ENCODE measurements at places on chromosomes 16 and 17.
A peak's percentile ranks its signal among the peaks of the same experiment; 100 is the strongest.

DNA sequence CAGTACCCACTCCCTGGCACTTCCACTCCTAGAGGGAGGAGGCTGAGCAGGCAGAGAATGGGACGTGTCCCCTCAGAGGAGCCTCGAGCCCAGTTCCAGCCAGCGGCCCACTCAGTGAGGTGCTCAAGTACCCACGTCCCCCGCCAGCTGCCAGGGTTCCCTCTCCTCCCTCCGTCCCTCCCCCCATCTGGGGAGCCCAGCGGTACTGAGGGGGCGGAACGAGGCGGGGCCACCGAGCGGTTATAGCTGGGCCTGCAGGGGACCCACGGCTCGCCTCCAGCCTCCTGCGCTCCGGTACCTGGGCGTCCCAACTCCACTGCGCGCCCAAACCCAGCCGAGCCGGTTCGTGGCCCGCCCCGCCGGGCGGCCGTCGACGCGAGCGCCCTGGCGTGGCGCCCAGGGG lies at the start of gene NPW:
NPW (plus strand) TSS at position 268 of the 403 bp plus-strand sequence.
- peak; percentile 50 for DNase-seq

GRCh38 chr17:67194134-67194533 lies 50.9 kb downstream of the HELZ start:
- no peak for DNase-seq

- DNase-seq = no peak
Measured at GRCh38 chr16:59886021-59886420, 1151.9 kb upstream of the GOT2 start.

GRCh38 chr17:81039096-81039495 lies 4.1 kb downstream of the BAIAP2 start:
- DNase-seq = no peak

GRCh38 chr17:72388765-72389473 lies 268.1 kb downstream of the SOX9 start:
- DNase-seq = no peak

DNA sequence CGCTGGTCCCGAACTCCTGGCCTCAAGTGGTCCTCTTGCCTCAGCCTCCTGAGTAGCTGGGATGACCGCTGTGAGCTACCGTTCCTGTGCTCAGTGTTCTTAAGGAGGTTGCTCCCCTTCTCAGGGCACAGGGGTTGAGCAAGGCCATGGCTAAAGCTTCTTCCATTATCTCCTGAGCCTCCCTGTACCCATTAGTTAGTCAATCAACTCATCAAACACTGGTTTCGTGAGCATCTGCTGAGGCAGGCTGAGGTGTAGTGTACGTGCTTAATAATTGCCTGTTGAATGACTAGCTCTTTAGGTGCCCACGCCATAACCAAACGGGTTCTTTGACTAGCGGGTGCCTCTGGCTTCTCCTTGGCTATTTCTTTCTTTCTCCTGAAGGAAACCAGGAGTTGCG lies 11.7 kb downstream of the SGCA start:
- no peak for DNase-seq

DNA sequence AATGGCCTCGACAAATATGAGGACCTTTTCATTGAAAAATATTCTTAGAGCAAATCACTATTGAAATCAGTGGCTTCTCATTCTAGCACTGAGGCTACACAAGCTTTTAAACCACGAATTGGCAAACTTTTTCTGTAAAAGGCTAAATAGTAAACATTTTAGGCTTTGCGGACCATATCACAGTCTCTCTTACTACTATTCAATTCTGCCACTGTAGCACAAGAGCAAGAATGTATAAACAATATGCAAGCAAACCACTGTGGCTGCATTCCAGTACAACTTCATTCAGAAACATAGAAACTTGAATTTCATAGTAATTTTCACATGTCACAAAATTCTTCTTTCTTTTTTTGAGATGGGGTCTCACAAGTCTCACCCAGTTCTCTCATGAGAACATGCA lies 49.1 kb downstream of the PHLPP2 start:
- no peak for DNase-seq

DNA sequence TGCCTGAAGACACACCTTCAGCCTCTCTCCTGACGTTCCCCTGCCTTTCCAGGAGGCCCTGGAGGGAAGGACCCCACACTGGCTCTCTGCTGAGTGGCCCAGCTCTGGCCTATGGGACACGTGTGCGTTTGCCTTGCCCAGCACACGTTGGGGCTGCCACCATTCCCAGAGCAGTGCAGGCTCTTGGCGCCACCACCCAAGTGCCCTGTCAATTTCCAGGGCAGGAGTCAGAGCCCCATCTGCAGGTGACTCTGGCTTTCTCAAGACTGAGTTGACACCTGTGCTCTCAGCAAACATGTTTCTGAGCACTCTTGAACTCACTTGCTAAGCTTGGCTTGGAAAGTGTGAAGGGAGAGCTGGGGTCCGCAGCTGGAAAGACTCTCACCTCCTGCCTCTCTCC lies 4.7 kb upstream of the IRF8 start:
- peak; percentile 20 for DNase-seq

DNA sequence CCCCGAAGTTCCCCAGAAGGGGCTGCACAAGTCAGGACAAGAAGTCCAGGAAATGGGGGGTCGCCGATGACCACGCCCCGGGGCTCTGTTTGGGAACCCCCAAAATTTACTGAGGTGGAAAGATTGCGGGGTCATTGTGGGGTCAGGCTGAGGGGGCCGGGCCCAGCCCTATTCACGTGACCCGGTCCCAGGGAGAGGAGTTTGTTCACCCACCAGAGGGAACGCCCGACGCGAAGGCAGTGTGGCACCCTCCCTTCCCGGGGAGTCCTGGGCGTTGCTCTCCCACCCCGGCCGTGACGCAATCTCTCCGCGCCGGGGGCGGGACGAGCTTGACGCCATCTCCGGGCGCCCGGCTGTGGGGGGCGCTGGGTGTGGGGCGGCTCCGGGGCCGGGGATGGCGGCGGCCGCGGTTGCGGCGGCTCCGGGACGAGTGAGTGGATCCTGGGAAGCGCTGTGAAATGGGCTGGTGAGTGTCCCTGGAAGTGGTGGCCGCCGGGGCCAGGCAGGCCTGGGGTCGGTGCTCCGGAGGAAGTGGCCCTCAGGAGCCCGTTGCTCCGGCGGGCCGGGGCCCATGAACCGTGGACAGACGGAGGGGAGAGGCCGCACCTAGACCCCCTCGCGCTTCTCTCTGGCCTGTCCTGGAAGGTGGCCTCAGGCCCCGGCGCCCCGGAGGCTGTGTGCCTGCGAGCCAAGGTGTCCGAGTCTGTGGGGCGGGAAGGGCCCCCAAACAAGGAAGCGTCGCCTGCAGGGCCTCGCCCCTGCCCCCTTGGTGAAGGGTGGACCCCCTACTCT lies at the start of gene ATXN1L:
ATXN1L (plus strand) TSS at position 338 of the 792 bp plus-strand sequence. CDS start 3,765 bp downstream, outside the sequence.
- peak; percentile 98 for DNase-seq

GRCh38 chr16:66548868-66549267 lies 1.1 kb downstream of the TK2 start:
- DNase-seq = no peak

GRCh38 chr17:60695960-60696359 lies 18.3 kb downstream of the BCAS3 start:
- no peak for DNase-seq

DNA sequence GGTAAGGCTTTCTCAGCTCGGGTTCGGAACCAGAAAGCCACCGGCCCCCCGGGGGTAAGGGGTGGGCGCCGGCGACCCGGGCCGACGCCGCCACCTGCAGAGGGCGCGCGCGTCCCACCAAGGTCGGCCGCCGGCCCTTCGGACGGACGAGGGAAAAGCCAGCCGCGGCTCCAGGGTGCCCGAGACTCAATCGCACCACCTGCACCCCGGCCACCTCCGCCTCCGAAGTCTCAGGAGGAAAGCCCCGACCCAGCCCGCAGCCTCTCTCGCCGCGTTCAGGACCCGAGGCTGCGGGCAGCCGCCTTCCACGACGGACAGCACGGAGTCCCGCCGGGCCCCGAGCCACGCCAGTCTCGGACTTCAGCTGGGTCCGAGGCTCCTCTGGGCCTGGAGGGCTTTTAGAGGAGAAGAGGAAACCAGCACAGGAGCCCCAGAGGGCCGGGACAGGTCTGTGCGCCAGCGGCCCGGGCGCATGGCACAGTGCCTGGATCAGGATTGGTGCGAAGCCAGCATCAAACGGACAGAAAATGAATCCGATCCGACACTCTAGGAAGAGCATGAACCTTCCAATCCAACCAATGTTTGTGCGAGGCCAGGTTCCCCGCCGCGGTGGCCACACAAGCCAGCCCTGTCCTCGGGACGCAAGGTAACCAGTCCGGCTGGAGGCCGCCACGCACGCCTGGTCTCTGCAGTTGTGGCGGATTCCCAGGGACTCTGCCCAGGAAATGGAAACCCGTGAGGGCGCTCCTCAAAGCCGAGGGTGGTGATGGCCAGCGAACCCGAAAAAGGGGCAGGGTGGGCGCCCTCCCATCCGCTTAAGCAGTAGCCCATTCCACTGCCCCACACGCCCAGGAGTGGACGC lies 6.7 kb downstream of the CBX8 start:
- peak; percentile 60 for DNase-seq

- no peak for DNase-seq
Measured at GRCh38 chr17:29251184-29251583, 4.5 kb downstream of the CRYBA1 start.

DNA sequence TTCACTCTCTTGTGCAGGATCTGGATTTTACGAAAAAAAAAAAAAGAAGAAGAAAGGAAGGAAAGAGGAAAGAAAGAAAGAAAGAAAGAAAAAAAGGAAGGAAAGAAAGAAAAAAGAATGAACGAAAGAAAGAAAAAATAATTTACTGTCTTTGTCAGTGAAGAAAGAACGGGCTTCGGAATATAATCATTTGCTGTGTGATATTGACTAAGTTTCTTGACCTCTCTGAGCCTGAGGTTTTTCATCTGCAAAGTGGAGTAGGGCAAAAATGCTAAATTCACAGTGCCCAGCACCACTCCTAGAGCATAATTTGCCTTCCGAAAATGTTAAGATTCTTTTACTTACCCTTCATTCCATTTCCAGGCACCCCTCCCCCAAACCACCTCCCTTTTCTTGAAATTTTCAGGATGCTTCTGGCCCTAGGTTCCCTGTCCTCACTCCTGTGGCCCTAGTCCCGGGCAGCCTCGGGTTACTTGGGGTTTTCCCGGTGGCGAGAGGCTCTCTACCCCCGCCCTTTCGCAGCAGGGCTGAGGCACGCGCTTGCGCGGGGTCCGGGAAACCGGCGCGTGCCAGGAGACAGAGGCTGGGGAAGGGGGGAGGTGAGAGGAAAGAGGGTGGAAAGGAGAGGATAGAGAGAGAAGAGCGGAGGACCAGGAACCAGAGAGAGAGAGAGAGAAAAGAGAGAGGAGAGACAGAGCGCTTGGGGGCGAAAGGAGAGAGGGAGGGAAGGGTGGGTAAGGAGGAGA lies at the start of gene CNTNAP1:
CNTNAP1 (plus strand) TSS at position 556 of the 746 bp plus-strand sequence. CDS start 299 bp downstream, outside the sequence.
- peak; percentile 41 for DNase-seq

GRCh38 chr17:11705111-11705510 lies 106.8 kb downstream of the DNAH9 start:
- DNase-seq = no peak

DNA sequence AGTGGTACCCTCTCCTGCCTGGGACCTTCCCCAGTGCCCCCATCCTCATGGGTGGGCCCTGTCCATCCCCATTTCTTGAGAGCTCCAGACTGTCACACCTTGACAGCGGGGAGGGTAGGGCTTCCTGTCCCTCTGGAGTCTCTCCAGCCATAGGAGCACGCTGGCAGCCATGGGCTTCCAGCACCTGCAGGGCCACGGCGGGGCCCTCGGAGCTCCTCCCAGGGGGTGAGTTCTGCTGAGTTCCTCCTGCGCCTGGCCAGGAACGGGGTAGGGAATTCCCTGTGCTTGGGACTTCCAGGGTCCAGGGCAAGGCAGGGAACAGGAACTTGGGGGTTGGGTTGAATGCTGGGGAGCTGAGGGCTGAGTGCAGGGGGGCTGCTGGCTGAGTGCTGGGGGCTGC lies 23.0 kb upstream of the AATK start:
- no peak for DNase-seq

DNA sequence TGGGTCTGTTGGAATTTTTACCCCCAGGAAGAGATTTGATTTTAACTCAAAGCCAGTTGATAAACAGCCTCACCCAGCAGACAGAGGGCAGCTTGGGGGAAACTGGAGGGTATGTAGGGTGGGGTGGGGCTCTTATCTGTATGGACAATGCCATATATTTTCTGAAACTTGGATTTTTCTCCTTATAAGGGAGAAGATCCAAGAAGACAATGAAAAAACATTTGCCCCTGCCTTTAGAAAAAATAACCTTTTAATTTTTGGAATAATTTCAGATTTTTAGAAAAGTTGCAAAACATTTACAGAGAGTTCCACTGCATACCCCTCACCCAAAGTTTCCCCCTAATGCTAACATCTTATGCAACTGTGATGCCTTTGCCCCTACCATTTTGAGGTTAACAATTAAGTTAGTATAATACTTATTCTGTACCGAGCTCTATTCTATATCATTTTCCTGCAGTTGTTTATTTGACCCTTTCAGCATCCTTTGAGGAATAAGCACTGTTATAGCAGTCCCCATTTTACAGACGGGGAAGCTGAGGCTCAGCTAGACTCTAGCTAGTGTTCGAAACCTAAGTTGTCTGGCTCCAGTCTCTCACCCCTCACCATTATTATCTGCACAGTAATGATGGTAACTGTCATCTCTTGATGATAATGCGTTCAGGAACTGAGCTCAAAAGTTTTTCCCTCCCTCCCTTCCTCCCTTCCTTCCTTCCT lies 66.4 kb downstream of the PRKCB start:
- no peak for DNase-seq

DNA sequence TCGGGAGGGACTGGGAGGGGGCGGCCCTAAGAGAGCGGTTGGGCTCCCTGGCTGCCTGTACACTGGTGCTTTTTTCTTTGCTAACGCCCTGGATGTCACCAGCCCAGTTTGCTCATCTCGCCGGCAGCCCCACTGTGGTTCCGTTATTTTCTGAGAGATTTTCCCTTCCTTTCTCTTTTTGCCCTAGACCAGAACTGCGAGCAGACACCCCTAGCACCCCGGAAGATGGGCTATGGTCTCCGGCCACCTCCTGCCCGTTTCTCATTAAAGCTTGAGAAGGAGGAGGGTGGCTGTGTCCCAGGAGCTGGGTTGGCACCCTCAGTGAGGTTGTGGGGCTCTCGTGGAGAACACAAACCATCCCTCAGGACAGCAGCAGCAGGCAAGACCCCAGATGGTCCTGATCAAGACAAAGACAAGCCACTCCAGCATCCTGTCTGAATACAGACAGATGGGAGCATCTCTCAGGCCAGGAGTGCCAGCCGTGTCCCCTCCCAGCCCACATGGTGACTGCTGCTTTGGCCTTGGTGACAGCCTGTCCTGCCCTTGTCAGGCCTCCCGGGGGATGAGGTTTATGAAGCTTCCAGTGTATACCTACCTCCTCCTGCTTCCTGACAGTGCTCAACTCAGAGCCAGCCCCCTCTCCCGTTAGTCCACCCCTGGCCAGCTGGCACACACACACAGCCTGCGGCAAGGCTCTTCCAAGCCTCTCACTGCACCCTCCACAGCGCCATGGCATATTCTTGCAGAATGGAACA lies 77.2 kb downstream of the KCNJ12 start:
- DNase-seq = no peak

- no peak for DNase-seq
Measured at GRCh38 chr16:67951485-67951884, 7.6 kb upstream of the LCAT start.

GRCh38 chr16:23905027-23905426 lies 69.2 kb downstream of the PRKCB start:
- DNase-seq = no peak

DNA sequence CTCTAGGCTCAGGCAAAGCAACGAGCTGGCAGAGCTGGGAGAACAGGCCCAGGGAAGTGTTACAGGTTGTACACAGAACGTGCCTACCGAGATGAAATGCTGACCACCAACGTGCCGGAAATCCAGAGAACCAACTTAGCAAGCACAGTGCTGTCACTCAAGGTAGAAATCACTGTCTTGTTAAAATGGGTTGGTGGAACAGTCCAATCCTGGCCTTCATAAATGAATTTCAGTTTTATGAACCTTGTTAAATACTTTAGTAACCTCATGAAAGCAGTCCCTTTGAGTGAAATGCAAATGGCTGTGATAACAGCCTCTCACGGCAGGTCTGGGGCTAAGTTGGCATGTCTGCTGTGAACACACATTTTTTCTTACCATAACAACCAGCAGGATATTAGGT lies 29.0 kb downstream of the ETV4 start:
- no peak for DNase-seq

All from activated T-cell treated with anti-CD3 and anti-CD28 coated beads, Interleukin-2, amount 50 U/mL, for 48 hours (primary cell).